ENCODE measurements at places on chromosomes 13 and 19.
A peak's percentile ranks its signal among the peaks of the same experiment; 100 is the strongest.

DNA sequence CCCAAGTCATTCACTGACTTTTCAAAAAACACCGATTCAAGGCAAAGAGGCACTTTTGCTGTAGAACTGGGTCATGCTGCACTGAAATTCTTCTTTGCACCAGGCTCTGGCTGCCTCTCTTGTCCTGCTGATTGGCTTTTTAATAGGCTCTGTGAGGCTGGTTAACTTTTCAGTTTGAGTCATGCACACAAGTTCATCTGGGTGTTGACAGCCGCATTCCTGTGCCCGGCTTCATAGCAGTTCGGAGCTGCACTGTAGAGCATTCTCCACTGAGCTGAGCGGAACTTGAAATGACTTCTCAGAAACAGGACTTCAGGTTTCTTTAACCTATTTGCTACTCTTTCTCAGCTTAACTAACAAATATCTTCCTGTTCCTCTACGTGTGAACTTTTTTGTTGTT, 978.3 kb downstream of the UQCRFS1 start:
- no peak for DNase-seq

DNA sequence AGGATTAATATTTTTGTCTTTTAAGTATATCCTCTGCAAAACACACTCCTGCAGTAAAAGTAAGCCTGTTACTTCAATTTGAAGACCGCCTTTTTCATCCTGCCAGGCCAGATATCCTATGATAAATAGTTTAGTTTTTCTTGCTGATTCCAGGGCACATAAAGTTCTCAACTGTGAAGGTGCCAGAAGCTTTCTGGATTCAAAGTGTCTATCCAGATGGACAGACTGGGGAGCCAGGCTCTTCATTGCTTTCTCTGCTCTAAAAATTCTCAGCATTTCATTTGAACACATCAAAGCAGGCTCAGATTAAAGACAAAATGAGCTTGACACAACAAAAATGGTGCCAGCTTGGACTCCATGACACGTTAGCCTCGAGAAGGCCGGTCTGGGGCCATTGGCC, 53.6 kb upstream of the UBL3 start:
- DNase-seq: no peak

- DNase-seq: no peak
Measured at GRCh38 chr13:44417876-44418275, 44.3 kb downstream of the SERP2 start.

DNA sequence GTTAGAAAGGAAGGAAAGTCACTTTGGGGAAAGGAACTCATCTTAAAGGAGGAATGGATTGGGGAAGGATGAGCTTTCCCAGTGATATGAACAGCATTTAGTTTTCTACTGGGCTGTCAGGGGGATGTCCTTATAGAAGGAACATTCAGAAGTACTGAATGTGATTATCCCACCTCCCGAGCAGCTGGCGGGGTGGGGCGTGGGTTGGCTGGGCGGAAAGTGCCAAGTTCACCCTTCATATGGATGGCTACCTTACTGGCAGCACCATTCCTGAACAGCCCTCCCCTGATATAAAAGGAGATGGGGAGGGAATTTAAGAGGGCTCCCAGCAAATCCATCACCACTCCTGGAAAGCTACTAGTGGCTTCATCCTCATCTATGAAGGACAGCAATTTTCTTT, 190.7 kb downstream of the DNAJC15 start:
- DNase-seq: no peak

DNA sequence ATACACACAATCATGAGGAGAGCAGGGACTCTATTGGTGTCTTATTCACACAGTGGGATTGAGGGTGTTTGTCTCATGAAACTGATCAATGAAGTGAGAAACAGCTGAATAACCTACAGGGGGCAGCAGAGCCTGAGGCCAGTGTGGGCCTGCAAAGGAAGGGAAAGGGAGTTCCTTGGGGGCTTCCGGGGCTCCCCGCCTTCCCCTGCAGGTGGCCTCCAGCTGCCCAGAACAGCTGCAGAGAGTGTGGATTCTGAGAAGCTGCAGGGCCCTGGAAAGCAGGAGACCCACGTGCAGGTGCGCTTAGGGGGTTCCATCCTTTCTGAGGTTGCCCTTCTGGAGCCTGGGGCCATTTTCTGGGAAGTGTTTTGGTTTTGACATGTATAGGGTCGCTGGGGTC, 20.1 kb downstream of the ZNF763 start:
- DNase-seq: no peak

DNA sequence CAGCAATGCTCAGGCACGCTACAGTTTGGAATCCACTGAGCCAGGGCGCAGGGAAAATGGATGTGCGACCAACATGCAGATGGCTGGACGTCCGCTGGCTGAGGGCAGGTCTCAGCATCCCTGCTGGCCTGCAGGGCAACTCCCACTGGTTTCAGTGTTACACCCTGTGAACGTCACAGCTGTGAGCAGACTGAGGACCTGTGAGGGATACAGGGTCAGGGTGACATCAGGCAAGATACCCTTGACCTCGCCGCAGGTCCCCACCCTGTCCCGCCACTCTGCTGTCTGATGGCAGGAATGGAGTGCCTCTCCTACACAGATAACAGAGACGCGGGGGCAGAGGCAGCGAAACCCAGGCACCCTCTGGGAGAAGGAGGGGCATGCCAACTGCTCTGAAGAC, 19.1 kb downstream of the ZFR2 start:
- no peak for DNase-seq

GRCh38 chr13:36101157-36101556, 30.0 kb downstream of the DCLK1 start:
- DNase-seq: no peak

DNA sequence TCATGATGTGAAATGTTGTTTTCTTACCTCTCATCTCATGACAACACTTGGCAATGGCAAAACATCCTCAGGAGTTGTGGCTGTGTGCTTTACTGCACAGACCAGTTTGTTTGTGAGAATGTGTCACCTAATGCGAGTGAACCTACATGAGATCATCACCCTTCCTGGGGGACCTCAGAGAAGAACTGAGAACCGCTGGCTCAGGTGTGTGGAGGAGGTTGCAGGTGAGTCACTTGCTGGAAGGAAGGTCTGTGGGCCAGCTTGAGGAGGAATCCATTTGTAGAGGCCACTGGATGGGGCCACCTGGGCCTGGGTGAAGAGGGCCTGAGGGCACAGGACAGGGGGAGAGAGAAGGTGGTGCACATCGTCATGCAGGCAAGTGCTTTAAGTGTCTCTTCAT, 3.0 kb upstream of the CEACAM1 start:
- DNase-seq: no peak

DNA sequence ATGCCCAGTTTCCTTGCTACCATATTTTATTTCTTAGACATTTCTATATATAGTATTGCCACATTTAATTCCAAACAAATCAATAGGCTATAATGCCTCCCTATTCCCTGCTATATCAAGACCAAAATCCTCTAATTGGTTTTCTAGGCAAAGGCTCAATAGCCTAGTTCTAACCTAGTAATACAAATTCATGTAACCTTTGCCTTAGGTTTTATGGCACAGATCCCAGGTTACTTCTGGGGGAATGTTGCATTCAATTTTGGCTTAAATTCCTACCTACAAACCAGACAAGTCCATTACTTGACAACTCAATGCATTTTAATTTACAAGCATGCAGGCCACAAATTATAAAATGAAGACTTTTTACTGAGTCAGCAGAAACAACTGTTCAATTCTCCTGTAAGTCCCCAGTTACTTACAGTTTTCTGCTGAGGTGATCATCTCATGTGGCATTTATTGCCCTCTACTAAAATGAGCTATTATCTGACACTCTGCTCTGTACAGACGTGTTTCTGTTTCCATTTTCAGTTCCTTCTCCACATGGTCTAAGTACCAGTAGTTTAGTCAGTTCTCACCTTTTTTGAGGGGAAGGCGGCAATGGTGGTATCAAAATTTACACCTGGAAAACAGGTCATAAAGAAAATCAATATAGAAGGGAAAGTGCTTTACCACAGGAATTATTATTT, 11.7 kb downstream of the KCNRG start:
- DNase-seq: no peak

DNA sequence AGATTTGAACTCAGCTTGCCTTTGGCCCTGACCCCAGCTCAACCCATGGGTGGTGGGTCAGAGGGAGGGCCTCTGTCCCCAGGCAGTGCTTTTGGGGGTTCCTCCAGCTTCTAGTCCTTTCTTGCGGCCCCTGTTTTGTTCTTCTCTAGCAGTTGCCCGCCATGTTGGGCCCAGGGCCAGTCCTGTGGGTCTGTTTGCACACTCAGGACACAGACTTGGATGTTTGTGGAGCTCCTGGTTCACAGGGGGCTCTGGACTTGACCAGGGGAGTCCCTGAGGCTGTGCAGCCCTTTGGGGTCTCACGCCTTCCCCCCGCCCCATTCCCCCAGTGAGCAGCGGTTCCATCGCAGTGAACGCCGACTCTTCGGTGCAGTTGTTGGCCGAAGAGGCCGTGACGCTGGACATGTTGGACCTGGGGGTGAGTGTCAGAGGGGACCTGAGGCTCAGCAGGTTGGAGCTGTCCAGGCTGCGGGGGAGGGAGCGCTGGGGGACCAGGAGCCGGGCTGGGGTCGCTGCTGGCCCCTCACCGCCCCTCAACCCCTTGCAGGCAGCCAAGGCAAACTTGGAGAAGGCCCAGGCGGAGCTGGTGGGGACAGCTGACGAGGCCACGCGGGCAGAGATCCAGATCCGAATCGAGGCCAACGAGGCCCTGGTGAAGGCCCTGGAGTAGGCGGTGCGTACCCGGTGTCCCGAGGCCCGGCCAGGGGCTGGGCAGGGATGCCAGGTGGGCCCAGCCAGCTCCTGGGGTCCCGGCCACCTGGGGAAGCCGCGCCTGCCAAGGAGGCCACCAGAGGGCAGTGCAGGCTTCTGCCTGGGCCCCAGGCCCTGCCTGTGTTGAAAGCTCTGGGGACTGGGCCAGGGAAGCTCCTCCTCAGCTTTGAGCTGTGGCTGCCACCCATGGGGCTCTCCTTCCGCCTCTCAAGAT, 2.5 kb downstream of the ATP5F1D start:
- DNase-seq: peak; percentile 94

GRCh38 chr13:112376050-112376681, at the start of gene SPACA7:
Gene SPACA7 (plus strand): TSS chr13:112376355. CDS start chr13:112376386, 31 bp downstream.
- DNase-seq: no peak

GRCh38 chr13:91540158-91540736, 141.8 kb downstream of the GPC5 start:
- no peak for DNase-seq

DNA sequence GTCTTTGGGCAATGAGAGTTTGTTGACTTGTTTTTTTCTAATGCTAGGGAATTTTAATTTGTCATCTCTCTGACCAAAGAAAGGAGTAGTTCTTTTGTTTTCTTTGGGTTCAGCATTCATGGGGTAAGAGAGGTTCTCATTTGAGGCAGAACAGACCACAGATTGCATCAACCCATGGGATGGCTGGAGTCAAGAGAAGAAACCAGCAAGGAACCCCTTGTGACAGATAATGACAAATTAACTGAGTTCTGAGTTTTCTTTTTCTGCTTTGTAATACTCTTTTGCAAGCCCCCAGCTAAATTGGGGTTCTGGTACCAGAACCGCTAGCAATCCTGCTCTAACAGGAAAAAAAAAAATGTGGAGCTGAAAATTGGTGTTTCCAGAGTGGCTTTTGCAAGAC, 864.1 kb downstream of the DIAPH3 start:
- DNase-seq: no peak

Measured in activated effector memory CD4-positive, alpha-beta T cell treated with anti-CD3 and anti-CD28 coated beads, Interleukin-2, amount 50 U/mL, for 16 hours (primary cell).